ENCODE measurements at places on chromosomes 12 and 14.

DNA sequence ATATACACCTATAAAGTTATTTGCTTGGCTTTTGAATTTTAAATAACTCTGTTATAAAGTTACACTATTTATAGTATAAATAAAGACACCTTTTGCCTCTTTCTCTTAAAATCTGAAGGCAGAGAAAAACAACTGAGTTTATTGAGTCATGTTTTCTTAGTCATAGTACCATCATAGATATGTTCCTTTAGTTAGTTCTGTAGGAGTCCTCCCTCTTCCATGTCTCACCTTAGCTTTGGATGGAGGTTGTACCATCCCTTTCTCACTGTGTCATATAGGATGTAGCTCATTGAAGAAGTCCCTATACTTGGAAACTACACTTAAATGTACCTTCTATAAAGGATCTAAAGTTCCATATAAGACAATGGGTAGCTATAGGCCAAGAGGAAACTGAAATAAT, 39.7 kb upstream of the TSPAN8 start:
- no peak for DNase-seq

DNA sequence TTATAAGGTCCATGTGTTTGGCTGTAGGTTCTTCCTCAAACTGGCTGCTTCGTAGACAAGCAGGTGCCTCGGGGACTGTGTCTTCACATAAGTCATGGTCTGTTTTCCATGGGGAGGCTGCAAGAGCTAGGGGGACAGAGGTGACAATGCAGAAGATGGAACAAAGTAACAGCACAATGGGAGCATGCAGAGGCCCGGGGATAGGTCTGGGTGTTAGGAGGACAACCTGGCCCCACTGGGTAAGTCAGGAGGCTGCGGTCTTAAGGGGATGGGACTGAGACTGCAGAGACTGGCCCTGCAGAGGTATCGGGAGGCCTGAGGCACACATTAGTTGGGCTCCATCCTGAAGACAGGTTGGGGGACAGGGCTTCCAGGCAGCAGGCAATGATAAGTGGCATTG, 88.9 kb downstream of the NTF3 start:
- DNase-seq, result no peak

GRCh38 chr12:27449026-27449425, 2.5 kb downstream of the SMCO2 start:
- DNase-seq, result no peak

DNA sequence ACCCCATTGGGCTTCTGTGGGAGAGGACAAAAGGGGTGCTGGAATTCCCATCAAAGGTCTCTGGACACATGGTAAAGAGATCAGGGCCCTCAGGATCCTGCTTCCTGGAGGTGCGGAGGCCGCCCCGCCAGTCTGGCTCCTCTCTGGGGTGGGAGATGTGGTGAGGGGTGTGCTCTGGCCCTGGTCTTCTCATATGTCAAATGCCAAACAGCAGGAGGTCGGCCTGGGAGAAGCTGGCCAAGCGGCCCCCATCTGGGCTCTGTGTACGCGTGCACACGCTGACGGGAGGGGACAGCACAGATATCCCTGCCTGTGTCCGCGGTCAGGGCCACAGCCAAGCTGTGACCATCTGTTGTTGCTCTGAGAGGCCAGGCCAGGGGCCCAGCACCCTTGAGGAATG, 14.1 kb downstream of the FIGNL2 start:
- DNase-seq, result no peak

DNA sequence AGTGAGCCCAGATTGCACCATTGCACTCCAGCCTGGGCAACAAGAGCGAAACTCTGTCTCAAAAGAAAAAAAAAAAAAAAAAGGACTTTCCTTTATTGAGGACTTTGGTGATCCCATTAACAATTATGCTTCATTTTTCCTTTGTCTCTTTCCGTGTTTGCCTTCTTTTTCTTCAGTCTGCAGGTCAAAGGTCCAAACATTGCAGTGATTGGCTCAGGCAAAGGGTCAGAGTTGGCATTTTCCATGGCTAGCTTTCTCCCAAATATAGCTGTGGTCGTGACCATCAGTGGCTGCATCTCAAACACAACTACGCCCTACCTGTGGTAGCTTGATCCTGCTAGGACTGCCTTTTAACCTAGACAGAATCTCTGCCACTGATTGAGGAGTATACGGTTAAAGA, 7.0 kb upstream of the DNAL1 start:
- DNase-seq, result no peak

GRCh38 chr14:54299410-54300363, 97.1 kb upstream of the CDKN3 start:
- DNase-seq, result no peak

DNA sequence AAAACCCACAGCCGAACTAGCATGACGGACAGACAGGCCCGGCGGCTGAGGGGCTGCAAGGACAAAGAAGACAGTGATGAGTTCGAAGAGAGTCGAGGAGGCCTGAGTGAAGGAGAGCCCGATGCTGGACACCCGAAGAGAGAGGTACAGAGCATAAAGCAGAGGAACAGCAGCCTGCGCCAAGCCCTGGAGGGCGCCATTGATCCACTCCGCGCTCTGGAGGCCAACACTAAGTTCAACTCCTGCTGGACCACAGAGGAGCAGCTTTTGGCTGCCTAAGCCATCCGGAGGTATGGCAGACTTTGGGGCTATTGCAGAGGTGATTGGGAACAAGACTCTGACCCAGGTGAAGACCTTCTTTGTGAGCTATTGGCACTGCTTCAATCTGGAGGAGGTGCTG, 7.8 kb upstream of the PLXNC1 start:
- DNase-seq, result peak; percentile 68

DNA sequence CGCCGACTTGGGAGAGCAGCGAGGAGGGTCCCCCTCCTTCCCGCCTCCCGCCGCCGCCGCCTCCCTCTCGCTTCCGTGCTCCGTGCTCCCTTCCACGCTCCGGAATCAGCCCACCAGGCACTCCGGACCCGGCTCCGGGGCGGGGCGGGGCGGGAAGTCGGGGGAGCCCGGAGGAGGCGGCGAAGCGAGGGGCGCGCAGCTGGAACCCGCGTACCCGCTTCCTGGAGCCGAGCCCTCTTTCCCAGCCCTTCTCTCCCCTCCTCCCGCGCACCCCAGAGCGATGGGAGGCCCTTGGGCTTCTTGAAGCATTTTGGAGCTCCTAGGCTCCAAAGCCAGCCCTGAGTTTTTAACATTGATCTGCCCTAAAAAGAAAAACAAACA, at the start of gene SYNDIG1L:
Gene SYNDIG1L (minus strand): TSS at position 9 of the 381 bp plus-strand sequence. CDS start 16,466 bp downstream, outside the sequence.
- no peak for DNase-seq

- no peak for DNase-seq
Observed at GRCh38 chr14:19828314-19828713, 24.7 kb downstream of the OR4N2 start.

DNA sequence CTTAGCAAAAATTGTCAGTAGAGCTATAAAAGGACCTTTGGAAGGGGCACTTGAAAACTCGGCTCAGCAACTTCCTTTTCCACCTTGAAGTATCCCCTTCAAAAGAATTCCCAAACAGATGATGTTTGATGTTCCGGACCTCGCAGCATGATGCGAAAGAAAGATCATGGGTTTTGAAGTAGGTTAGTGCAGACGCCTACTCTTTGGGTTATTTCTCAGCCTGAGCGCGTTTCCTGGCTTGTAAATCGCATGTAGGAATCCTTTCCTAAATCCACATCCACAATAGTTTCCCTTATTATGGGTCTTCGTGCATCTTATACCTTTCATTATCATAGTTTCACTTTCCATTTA, 584 bp upstream of the NEDD1 start:
- no peak for DNase-seq

- peak; percentile 48 for DNase-seq
Observed at GRCh38 chr14:76346391-76347160, 29.4 kb upstream of the ESRRB start.

DNA sequence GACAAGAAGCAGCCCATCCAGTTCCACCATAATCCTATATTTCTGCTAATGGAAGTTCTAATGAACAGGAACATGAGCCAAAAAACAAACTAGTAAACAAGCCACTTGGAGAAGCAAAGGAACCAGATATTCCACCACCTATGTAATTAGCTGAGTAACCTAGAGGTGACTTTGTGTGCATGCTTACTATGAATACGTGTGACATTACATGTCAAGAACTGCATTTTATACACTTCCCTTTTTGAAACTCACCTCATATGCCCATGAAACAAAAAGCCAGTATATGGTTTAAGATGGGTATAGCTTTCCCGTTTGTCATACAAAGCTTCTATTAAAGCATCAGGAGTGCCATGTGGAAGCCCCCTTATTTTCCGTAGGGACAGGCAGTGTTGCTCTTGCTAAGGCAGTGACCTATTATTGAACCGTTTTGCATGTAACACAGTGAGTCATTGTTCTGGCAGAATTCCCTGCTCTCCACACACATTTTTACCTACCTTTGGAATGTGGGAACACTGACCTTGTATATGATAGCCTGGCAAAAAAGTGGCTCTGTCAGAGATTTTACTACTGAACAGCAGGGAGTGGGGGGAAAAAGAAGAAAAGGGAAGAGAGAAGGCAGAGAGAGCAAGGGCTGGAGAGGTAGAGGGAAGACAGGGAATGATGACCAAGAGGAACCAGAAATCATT, 34.8 kb upstream of the FRMD6 start:
- DNase-seq, result no peak

DNA sequence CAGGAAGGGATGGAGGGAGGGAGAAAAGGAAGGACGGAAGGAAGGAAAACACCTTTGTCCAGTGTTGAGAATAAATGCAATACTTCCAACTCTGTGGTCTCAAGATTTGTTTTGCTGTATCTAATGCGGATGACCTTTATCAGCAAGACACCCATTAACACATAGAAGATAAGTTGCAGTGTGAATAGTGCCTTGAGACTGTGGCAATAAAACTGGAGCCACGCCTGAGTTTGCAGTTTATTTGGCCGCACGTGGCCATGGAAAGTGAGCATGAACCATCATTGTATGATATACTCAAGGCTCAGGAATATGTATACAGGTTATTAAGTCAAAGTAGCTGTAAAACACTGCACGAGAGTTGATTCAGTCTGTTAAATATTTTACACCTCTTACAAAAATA, 113.6 kb upstream of the EEA1 start:
- no peak for DNase-seq

DNA sequence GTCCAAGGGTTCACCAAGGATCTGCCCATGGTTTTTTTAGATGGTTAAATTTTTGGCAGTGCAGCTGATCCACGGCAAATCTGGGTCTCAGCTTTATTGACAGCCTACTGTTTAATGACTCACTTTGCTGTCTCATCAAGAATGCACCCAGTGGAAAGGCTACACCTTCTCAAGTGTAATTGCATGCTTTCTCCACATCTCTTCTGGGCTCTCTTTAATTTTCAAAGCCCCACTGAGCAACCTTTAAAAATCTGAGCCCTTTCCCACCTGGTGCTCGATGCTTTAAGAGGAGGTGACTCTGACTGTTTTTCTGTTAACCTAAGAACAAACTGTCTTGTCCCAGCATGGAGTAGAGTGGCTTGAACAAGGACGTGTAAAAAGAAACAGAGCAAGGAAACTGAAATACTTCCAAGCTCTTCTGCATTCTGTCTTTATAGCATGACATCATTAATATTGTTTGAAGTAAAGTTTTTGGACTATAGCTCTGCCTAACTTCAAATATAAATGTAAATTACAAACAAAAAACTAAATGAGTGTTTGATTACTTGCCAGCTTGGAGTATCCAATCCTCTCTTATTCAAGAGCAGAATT, 214.2 kb upstream of the KRR1 start:
- no peak for DNase-seq

- DNase-seq, result no peak
Observed at GRCh38 chr14:95208598-95208997, 51.3 kb upstream of the DICER1 start.

GRCh38 chr14:51074701-51075385, 20.1 kb downstream of the TRIM9 start:
- DNase-seq, result no peak

- peak; percentile 65 for DNase-seq
Observed at GRCh38 chr14:105908481-105908911, 382.1 kb downstream of the TMEM121 start.

- no peak for DNase-seq
Observed at GRCh38 chr14:75150150-75150549, 23.3 kb upstream of the NEK9 start.

GRCh38 chr14:68308726-68309520, 483.9 kb downstream of the ZFP36L1 start:
- DNase-seq, result no peak

- DNase-seq, result peak; percentile 11
Observed at GRCh38 chr12:128940090-128940888, 87.0 kb downstream of the GLT1D1 start.

DNA sequence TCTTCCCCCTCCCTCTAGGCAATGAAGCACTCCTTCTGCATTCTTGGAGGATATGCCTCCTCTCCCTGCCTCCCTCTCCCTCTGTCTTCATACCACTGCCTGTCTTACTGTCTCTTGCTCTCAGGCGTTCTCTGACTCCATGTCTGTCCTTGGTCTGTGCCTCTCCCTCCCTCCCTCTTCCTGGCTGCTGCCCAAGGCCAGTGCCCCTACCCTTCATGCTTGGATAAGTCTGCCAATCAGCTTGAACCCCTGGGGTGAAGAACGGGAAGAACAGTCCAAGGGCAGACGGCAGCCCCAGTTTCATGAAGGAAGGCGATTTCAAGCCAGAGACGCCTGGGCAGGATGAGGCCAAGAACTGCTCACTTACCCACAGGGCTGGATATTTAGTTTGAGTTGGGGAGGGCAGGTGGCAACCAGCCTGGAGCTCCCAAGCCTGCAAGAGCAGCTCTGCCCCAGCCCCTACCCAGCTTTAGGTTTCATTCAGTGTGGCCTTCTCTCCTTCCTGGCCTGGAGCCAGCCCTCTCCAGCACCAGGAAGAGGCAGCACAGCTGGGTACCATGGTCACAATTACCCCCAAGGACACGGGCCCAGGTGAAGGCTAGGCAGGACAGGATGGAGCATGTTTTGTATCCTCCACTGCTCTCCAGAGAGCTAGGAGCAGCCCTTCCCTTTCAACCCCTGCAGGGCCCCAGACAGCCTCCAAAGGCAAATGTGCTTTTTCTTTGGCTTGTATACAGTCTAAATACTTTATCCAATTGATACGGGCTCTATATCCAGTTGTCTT, 35.8 kb upstream of the LTBP2 start:
- no peak for DNase-seq

GRCh38 chr12:112349431-112349830, 32.8 kb downstream of the HECTD4 start:
- no peak for DNase-seq

GRCh38 chr12:113794774-113795173, 171.4 kb downstream of the RBM19 start:
- DNase-seq, result no peak

- DNase-seq, result no peak
Observed at GRCh38 chr12:44720265-44720664, 155.8 kb downstream of the NELL2 start.

- no peak for DNase-seq
Observed at GRCh38 chr14:70770490-70770889, 38.8 kb downstream of the MAP3K9 start.

DNA sequence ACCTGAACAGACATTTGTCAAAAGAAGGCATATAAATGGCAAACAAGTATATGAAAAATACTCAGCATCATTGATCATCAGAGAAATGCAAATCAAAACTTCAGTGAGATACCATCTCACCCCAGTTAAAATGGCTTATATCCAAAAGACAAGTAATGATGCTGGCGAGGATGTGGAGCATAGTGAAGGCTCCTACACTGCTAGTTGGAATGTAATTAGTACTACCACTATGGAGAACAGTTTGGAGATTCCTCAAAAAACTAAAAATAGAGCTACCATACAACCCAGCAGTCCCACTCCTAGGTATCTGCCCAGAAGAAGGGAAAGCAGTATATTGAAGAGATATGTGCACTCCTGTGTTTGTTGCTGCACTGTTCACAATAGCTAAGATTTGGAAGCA, 146.1 kb downstream of the TGFB3 start:
- no peak for DNase-seq

GRCh38 chr14:68262567-68262966, 443.0 kb downstream of the RAD51B start:
- no peak for DNase-seq

- DNase-seq, result no peak
Observed at GRCh38 chr12:96571101-96571862, 81.9 kb downstream of the CFAP54 start.
